ENCODE measurements at places on chromosomes 3 and 15.

DNA sequence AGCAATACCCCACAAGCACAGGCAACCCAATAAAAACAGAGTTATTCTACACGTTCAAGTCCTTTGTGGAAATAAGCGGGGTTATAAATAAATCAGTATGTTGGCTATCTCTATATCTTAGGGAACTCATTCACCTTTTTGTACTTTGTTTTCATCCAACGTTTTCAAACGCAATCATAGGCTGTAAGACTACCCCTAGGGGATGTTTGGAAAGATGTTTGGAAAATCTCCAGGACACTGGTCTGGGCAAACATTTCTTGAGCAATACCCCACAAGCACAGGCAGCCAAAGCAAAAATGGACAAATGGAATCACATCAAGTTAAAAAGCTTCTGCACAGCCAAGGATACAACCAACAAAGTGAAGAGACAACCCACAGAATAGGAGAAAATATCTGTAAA is 70.1 kb downstream of the CLDN11 start:
- DNase-seq = peak; percentile 56

GRCh38 chr3:23183731-23184130 is 19.4 kb upstream of the UBE2E2 start:
- DNase-seq = peak; percentile 52

DNA sequence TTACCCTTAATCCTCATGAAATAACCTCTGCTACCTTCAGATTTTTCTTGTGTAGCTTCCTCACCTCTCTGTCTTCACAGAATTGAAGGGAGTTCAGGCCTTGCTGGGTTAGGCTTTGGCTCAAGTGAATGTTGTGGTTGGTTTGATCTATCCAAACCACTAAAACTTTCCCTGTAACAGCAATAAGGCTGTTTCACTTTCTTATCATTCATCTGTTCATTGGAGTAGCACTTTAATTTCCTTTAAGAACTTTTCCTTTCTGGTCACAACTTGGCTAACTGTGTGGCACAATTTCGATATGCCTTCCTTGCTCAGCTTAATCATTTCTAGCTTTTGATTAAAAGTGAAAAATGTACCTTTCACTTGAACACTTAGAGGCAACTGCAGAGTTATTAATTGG is 129.8 kb downstream of the NR1I2 start:
- DNase-seq = no peak

DNA sequence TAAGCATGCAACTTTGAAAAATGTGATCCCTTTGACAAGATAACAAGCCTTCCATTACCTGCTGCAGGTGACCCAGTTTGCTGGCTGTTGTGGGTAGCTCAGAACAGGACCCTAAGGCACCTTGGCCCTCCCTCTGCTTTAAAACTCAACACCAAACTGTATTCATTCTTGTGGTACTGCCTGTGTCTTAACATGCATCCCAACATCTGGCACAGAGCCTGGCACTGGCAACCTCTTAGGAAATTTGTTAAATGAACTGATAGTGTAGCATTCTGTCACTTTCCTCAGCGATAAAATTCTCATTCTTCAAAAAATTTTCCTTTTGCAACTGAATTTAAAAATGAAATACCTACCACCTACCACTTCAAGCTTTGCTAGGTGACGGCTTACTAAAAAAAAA is 287.3 kb upstream of the ADAMTS9 start:
- DNase-seq = no peak

- no peak for DNase-seq
These were observed 26.9 kb upstream of the KBTBD12 start for GRCh38 chr3:127888156-127888555.

DNA sequence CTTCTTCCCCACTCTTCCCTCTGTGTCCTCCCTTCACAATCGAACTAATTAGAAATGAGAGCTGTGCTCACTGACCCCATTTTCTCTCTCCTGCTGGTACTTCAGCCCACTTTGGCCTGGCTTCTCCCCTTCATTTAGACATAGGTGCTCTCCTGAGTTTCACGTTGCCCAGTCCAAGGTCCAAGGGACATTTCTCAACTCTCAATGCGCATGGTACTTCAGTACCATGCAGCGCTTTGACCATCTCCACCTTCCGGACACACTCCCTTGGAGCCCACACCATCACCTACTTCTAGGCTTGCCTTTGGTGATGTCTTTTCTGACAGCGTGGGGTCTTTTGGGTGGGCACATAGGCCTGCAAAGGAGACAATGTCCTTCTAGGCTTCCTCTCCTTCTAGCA is 99.7 kb downstream of the ABHD5 start:
- DNase-seq = no peak

DNA sequence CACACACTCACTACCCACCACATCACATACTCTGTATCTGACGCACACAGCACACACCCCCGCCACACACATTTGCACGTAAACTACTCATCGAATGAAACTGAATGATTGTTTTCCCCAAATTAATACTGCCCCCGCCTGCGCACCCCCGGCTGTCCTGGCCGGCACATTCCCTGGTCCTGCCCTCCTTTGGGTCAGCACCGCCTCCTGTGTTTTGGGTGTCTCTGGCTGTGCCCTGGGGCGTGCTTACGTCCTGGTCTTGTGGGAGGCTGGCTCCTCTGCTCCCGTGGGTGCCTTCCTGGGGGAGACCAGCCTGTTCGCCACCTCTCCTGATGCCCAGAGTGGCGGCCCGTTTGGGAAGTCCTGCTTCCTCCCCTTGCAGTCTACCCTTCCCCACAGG is 30.2 kb downstream of the APBA2 start:
- no peak for DNase-seq

Measured in HFFc6 (cell line).